Caudate nucleus (tissue), 63 donors: ENCODE measurements at places on chromosomes 11 and 22.

- no peak for DNase-seq
Observed at GRCh38 chr11:131281316-131281715, 89.1 kb upstream of the NTM start.

DNA sequence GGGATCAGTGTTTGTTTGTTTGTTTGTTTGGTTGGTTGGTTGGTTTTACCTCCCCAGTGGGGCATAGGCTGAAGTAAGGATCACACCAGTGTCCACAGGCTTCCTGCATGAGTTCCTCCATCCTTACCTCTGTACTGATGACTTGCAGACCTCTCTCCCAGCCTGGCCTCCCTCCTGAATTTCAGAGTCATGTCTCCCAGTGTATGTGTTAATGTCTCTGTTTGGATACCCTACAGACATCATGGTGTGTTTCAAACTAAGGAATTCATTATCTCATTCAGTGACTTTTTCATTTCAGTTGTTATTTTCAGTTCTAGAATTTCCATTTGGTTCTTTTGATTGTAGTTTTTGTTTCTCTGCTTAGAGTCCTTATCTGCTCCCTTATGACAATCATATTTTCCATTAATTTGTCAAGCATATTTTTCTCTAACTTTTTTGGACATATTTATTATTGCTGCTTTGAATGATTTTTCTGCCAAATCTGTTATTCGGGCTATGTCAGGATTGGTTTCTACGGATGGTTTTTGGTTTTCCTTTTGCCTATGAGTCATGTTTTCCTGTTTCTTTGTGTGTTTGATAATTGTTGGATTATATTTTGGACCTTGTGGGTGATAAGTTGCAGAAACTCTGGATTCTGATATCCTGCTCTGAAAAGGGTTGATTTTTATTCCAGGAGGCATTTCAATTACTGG is 23.6 kb downstream of the MYEOV start:
- no peak for DNase-seq

- DNase-seq, result no peak
Observed at GRCh38 chr11:45212566-45213315, 66.3 kb downstream of the PRDM11 start.

DNA sequence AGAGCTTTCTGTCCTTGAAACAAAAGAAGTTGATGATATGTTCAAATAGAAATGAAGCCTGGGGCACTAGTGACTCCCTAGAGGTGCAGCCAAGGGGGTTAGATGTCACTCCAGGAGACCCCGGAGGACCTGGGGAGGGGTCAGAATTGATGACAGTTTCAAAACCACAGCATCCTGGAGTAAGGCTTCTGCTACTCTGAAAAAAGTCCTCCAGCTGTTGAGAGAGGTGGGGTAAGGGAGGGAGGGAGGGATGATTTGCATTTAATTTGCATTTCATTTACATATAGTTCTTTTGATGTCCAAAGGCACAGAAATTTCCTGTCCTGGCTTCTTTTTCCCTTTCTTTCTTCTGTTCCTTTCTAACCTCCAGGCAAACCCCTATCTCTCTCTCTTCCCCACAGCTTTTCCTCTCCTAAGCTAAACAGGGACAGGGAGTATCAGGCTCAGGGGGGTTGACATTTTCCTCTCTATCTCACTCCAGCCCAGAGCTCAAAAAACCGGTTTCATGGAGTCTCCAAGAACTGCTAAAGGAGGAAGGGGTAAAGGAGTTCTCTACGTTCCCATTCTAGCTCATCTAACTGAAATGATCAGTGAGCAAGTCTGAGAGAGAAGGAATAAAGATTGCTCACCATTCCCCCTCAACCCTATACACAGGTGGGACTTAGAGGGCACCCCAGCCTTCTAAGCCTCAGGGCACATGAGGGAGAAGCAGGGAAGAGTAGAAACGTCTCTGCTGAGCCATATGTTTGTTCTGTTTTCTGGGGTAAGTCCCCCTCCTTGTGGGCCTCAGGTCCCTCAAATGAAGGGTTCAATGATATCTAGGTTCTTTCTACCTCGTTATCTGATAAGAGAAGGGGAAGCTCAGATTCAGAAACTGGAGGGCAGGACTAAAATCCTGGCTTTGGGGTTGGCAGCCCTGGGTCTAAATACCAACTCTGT is 3.5 kb upstream of the POU2F3 start:
- DNase-seq, result no peak

DNA sequence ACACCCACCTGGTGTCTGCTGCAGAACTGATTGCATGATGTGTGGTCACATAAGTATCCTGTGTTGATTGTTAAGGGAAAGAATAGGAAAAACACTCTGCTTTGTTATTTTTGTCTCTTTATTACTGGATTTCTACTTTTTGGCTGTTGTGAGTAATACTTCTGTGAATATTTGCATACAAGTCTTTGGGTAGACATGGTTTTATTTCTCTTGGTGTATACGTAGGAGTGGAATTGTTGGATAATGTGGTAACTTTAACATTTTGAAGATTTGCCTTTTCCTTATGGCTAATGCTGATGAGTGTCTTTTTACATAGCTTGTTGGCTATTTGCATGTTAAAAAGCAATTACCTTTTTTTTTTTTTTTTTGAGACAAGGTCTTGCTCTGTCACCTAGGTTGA is 13.1 kb downstream of the PPP6R3 start:
- no peak for DNase-seq

GRCh38 chr11:115425816-115426215 is 78.4 kb downstream of the CADM1 start:
- DNase-seq, result no peak

DNA sequence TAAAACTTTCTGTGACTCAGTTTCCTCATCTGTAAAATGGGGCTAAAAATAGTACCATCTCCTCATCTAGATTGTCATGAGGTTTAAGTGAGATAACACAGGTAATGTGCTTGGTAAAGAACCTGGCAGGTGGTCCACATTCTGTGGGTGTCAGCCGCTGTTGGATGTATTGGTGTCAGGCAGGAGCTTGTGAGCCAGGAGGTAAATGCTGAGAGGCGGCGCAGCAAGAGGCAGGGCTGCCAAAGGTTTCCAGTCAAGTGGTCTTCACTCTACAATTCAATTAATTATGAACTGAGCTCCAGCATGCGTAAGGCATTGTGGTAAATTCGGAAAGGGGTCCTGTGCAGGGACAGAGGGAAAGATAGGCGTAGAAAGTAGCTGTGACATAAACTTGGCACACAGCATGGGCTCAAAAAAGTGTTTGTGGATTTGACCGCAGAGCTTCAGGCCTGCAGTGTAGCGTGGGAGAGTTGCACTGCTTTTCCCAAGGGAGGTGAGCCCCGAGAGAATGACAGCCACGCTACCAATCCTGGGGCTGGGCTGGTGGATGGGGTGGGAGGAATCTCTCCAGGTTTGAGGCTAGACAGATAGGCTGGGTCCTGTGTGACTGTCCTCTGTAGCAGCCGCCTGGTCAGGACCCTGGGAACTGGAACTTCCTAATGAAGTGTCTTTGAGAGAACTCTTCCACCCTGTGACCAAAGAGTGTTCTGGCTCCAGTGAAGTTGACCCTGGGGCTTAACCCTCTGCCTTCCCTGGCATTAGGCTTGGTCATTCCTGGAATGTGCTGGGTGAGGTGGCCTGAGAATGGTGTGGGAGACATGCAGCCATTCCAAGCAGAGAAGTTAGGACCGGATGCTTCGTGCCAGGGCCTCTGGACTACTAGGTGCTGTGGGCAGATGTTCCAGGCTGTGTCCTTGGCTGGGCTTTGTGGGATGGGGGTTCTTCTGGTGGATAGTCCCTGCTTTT is 122.4 kb downstream of the FEZ1 start:
- no peak for DNase-seq

DNA sequence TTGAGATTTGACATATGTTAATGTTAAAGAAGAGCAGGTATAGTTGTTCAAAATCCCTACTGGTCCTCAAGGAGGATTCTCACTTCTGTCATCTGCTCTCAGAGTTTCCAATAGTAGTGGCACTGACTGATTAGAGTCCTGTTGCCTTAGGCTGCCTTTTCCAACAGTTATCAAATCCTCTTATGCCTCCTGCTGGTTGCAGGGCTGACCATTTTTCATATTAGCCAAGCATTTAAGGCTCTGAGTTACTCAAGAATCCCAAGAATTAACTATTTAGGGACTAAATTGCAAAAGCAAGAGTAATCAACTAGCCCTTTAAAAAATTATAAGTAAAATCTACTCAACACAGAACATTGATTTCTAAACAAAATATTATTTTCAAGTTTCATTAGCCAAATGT is 212.0 kb upstream of the CHORDC1 start:
- no peak for DNase-seq

- DNase-seq, result no peak
Observed at GRCh38 chr11:67374571-67375281, 1.3 kb upstream of the CLCF1 start.
